Activated T-cell treated with anti-CD3 and anti-CD28 coated beads, Interleukin-2, amount 50 U/mL, for 48 hours (primary cell): ENCODE measurements at places on chromosomes 1 and 21.

GRCh38 chr1:89998306-89998705 lies 3.4 kb downstream of the ZNF326 start:
- DNase-seq = no peak

GRCh38 chr1:223503348-223503747 lies 110.1 kb downstream of the CCDC185 start:
- DNase-seq = no peak

DNA sequence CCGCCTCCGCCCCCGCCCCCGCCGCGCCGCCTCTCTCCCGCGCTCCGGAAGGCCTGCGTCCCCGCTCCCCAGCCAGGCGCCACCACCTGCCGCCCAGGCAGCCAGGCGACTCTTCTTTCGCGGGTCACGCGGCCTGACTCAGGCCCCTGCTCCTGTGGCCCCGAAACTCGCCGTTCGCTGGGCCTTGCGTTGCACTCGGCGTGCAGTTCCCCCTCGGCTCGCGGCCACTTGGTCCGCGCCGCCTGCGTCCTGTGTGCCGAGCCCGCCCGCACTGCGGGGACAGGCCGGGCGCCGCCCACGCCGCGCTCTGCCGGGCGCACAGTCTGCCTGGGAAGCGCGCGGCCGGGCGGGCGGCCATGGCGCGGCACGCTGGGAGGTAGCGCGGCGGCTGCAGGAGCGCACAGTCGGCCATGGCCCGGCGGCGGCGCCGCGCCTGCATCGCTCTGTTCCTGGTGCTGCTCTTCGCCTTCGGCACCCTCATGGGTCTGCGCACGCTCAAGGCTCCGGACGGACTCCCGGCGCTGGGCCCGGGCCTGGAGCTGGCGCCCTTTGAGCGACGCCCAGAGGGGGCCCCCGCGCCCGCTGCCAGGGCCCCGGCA lies at the start of gene MANEAL:
MANEAL (plus strand) TSS at position 75 of the 599 bp plus-strand sequence; CDS start at position 411, 336 bp downstream.
- DNase-seq = peak; percentile 58

DNA sequence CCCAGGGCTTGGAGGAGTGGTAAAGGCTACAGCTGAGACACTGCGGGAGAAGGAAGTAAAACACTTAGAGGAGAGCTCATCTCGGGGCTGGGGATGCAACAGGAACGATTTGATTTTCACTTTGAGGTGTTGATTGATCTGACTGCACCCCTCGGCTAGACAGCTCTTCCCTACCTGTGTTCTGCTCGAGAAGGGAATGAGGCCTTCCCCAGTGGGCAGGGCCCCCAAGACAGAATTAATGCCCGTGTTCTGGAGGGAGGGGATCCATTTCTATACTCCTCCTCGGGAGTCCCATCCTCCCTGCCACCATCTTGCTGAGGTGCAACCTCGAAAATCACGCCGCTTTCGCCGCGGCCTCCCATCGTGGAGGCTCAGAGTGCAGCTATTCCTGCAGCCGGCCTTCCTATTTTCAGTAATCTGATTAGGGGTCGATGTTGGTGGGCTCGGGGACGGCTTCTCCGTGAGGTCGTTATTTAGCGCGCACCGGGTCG lies 2.4 kb downstream of the ATP2B4 start:
- DNase-seq = peak; percentile 56

DNA sequence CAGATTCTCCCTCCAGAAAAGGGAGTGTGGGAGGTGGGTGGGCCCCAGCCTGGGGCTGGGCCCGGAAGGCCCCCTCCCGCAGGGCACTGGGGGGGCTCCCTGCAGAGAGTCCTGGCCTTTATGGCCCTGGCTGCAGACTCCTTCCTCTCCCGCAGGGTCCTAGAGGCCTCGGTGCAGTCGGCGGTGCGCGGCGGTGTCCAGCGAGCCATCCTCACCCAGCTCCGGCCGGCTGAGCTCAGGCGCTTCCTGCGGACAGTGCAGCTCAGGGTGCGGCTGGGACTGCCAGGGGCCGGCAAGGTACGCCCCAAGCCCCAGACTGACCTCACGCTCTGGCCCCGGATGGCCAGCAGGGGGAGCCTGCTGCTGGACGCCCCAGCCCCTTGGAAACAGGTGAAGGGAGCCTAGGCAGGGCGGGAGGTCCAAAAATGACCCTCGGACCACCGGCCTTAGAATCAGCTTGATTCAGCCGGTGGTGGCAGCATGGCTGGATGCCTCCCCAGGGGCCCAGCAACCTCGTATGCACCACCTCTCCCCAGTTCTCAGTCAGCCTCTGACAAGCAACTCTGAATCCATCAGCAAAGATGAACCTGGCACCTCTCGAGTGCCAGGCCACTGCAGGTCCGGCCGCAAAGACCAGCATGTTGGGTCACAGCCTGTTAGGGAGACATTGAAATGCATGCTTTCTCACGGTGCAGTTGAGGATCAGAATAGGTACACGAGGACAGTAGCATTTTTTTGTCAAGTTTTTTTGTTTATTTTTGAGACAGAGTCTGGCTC lies 20.6 kb downstream of the MTHFR start:
- DNase-seq = peak; percentile 68

GRCh38 chr1:6519935-6520671 lies 28.6 kb upstream of the PLEKHG5 start:
- DNase-seq = no peak

- DNase-seq = peak; percentile 66
Observed at GRCh38 chr1:116508984-116509980, 61.5 kb downstream of the CD58 start.

DNA sequence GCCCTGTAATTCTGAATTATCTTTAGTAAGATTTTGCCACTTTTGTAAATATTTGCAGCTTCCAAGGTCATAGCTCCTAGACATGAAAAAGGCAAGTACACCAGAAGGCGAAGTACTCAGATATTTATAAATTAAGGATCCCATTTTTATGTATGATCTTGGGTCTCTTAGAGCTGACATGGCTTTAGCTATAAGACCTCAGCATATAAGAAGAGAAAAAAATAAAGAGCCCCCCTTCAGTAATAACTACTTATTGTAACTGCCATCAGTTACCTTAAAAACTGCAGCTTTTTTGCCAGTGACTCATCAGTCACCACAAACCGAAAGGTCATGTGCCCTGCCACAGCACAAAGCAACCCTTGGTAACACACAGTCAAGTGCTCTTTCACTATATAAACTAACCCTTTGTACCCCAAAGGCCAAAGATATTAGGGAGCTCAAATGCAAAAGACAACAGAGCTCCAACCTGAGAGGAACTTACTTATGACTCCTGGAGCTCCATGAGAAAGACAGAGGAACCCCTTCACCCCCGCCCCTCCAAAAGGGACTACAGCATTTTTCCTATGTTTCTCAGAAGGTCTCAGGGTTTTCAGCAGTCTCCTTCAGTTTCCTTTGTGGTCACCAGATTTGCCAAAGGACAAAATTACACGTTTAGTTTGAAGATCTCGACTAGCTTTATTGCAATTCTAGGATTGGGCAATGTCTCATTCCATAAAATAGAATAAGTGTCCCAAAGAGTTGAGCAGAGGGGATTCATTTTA lies 219.8 kb upstream of the DUSP10 start:
- DNase-seq = peak; percentile 49

DNA sequence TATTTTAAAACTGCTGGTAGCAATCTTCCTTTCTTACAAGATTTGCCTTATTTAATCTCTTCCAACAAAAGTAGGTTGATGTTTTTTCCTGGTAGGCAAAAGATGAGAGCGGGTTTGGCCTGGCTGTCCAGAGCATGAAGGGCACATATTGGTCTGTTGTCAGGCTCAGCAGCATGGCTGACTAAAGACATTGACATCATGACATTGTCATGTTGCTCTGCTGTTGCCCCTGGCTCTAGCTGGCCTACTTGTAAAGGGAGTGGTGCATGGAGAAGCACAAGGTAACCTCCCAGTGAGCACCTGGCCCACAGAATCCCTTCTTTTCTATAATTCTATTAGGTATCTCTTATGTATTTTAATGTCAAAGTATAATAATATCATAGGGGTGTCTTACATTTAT lies 23.6 kb downstream of the GNPAT start:
- no peak for DNase-seq
